Left lung (tissue), 14 donors: ENCODE measurements at places on chromosomes 16 and 17.

- peak; percentile 59 for DNase-seq
Observed at GRCh38 chr17:48636177-48637018, 10.2 kb upstream of the HOXB9 start.

- no peak for DNase-seq
Observed at GRCh38 chr16:85988723-85989313, 89.9 kb downstream of the IRF8 start.

GRCh38 chr17:65556910-65557348 is 4.5 kb downstream of the AXIN2 start:
- no peak for DNase-seq

- DNase-seq, result no peak
Observed at GRCh38 chr16:84614073-84614459, 3.8 kb downstream of the COTL1 start.

GRCh38 chr17:16878084-16878483 is 93.8 kb downstream of the TNFRSF13B start:
- no peak for DNase-seq

DNA sequence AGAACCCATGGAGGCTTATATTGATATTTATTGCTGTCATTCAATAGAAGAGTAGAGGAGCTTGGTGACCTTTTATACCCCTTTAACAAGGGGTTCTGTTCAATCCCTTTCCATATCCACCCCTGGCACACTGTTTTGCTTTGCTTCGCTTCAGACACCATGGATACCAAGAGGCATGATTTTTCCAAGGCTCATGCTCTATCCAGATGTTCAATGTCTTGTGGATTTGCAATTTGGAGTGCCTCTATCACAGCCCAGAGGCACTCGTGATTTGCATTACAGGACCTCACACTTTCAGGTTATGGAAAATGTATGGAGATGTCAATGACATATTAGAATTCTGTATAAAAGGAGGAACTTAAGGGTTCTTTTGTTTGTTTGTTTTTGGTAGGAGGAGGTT is 21.5 kb downstream of the CFAP20 start:
- DNase-seq, result no peak

GRCh38 chr17:57935833-57936807 is 19.1 kb downstream of the CUEDC1 start:
- DNase-seq, result no peak
